ENCODE measurements at places on chromosomes 4 and X. TPM values are rescaled to one million over a fixed set of nuclear protein-coding genes. Genes with fewer than 3 reads are reported as not detected.

DNA sequence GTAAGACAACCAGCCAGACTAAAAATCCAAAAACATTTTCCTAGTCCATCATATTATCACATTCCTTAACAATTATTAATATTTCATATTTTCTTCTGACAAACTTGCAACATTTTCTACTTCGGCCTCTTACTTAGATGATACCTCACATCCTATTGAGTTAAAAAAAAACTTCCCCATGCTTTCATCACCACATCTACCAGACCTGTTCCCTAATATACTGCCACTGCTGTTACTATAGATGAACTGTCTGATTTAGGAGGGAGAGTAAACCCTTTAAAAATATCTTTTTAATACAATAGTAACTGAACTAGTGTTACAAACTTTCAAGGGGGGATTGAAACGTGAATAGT is 1.5 kb downstream of the FAM200B start:
- DNase-seq, result no peak

The XAGE1A gene
- polyA plus RNA-seq, result 8.3 TPM

GRCh38 chr4:158161551-158162354 is 11.1 kb downstream of the GASK1B start:
- DNase-seq, result peak; percentile 21

DNA sequence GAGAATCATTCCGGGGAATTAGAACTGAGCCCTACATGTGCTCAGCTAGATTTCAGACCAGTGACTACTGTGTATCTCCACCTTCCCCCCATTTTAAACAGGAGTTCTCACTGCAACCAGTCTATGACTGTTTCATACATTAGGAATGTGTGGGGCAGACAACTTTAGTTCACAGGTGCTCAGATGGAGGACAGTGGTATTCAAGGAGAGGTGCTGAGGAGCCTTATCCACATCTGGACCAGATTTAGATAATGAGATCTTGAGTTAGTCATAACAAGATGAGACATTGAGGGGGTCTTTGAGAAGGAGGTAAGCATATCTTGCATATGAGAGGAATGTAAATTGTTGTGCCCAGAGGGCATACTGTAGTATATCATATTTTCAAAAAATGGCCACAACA is 32.8 kb upstream of the RELL1 start:
- no peak for DNase-seq

DNA sequence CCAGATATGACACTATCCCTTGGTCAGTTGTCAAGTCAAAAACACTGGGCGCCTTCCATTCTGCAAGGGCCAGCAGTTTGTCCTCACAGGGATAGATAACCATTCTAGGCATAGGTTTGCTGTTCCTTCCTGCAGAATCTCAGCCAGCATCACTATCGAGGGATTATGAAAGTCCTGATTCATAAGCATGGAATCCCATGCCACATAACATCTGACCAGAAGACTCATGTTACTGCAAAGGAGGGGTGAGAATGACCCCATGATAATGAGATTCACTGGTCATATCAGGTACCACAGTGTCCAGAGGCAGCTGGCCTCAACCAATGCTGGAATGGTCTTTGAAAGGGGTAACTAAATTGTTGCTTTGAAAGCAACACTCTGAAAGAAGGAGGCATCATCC is 84.7 kb downstream of the OTC start:
- no peak for DNase-seq

DNA sequence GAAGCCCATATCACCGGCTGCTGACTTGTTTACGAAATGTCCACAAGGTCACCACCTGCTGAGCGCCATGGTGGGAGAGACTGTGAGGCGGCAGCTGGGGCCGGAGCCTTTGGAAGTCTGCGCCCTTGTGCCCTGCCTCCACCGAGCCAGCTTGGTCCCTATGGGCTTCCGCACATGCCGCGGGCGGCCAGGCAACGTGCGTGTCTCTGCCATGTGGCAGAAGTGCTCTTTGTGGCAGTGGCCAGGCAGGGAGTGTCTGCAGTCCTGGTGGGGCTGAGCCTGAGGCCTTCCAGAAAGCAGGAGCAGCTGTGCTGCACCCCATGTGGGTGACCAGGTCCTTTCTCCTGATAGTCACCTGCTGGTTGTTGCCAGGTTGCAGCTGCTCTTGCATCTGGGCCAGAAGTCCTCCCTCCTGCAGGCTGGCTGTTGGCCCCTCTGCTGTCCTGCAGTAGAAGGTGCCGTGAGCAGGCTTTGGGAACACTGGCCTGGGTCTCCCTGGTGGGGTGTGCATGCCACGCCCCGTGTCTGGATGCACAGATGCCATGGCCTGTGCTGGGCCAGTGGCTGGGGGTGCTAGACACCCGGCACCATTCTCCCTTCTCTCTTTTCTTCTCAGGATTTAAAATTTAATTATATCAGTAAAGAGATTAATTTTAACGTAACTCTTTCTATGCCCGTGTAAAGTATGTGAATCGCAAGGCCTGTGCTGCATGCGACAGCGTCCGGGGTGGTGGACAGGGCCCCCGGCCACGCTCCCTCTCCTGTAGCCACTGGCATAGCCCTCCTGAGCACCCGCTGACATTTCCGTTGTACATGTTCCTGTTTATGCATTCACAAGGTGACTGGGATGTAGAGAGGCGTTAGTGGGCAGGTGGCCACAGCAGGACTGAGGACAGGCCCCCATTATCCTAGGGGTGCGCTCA is 8.7 kb upstream of the MSANTD1 start:
- no peak for DNase-seq

DNA sequence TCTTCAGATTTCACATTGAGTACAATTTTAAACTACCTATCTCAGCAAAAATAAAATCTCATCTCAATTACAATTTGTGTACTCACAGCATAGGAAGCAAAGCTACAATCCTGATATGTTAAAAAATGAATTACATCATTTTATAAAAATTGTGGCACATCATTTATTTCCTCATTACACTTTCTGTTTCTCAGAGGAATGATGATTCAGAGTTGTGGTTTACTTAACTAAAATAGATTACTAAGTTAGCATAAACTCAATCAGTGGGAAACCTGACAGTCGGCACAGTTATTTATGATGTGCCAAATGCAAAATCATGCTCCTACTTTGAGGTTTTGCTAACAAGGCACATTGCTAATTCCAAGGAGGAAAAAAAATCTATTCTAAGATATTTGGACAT is 325.0 kb downstream of the FBXO8 start:
- DNase-seq, result no peak

DNA sequence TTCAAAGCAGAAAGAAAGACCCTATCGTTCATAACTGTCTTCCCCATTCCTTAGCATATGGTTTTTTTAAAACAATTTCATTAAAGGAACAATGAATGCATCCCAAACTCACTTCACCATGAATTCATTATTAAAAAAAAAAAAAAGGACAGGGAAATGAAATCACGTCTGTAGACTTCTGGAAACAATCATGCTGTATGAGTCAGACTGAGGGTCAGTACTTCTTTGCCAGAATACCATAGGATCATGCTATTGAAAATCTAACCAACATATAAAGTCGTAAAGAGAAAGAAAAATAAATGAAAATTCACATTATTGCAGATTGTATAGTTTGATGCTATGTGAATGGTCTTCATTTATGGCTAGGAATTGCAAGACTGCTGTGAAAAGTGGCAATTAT is 144.4 kb downstream of the PCDH18 start:
- no peak for DNase-seq

DNA sequence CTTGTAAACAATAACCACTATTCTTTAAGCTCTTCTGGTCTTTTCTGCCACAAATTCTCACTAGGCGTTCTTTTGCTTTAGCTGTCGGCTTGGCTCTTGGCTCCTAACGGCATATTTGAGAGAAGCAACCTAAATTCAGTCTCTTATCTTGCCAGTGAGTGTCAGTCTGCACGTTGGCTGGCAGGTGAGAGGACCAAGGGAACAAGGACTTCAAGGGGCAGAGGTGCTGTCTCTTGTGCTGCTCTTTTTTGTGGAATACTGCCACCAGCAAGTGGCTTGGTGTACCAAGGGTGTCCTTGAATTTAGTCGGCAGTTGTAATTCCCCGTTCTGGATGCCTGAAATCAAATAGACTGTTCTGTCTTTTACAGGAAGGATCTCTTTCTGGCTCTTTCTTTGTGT is 77.8 kb upstream of the SLC4A4 start:
- DNase-seq, result no peak

- no peak for DNase-seq
These were observed 7.1 kb downstream of the GPRIN3 start for GRCh38 chr4:89300499-89300898.

The EFHC2 gene
- polyA plus RNA-seq, result 0.48 TPM

- DNase-seq, result no peak
These were observed 290.1 kb downstream of the INPP4B start for GRCh38 chr4:142556048-142556447.

- no peak for DNase-seq
These were observed 21.5 kb downstream of the ANAPC10 start for GRCh38 chr4:145076469-145076855.

The SHROOM4 gene
- not detected for polyA plus RNA-seq

The SPARCL1 gene
- polyA plus RNA-seq, result not detected

- DNase-seq, result no peak
These were observed 898.3 kb downstream of the CCSER1 start for GRCh38 chr4:91025241-91026148.

DNA sequence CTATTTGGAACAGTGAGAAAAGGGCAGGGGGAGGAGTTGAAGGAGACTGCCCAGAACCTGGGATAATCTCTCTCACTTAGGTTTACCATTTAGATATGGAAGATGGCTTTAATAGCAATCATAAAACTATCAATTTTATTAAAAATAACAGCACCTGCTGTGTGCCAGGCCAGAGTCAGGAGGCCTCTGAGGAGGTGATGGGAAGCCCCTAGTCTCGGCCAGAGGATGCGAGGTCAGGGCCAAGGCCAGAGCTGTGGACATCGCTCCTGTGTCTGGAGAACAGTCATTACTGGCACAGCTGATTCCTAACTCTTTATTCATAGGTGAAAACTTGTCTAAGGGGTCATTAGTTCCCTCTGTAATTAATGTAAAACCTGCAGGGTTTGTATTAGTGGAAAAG is 4.2 kb upstream of the IQSEC2 start:
- no peak for DNase-seq

The PPP2R2C gene
- 29.4 TPM for polyA plus RNA-seq

The AKAP14 gene
- polyA plus RNA-seq, result not detected

DNA sequence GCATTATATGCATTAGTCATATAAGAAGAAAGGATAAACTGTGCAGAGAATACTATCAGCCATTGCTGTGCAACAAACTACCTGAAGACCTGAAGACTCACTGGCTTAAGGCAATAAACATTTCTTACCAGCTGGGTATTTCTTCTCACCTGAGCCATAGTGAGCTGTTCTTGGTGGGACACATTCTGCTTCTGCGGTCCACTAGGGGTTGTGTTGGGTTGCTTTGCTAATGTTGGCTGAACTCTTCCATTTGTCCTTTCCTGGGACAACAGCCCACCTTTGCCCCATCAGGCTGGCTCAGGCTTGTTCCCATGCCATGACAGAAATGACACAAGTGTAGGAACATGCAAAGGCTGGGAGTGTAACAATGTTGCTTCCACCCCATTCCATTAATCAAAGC is 388.6 kb downstream of the PCDH7 start:
- DNase-seq, result no peak

DNA sequence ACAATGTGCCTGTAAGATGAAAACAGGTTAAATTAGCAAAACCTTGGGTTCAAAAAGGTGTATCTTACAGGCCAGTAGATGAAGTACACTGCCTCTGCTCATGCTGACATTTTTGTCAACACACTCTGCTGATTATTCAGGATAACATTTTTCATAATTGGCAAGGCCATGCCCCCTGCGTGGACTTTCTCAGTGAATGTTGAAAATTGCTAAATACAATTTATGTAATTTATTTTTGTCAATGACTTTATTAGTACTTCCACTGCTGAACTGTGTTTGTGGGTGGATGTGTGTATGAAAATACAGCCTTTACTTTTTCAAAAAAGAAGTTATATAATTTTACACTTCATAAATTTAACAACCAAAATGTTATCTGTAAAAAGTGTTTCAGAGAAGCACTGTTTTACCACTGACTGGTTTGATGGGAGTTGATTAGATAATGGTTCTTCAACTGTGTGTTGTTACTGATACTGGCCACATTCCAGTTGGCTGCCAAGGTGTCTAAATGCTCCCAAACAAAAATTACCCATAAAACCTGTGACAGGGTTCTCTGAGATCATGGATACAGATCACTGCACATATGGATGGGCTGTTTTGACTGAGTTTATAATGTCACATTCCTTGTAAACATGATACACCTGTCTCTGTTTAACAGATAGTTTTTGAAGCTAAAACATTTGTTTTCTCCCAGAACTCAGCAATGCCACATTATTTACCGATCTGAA is 151.9 kb upstream of the SLC7A11 start:
- DNase-seq, result no peak

DNA sequence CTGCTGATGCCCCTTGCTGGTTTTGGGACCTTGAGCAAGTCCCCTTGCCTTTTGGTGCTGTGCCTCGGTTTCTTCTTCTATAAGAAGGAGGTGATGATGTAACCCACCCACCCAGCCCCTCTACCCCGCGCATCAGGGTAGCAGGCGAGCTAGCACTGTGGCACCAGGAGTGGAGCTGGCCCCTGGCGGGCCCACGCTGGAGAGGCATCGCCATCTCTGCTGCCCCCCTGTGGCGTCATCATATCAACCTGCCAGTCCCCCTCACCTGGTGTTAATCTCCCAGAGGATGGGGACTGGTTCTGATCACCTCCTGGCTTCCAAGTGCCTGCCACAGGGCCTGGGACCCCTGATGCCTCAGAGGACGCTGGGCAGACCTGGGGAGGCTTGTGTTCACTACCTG is 6.3 kb upstream of the SORCS2 start:
- peak; percentile 49 for DNase-seq

DNA sequence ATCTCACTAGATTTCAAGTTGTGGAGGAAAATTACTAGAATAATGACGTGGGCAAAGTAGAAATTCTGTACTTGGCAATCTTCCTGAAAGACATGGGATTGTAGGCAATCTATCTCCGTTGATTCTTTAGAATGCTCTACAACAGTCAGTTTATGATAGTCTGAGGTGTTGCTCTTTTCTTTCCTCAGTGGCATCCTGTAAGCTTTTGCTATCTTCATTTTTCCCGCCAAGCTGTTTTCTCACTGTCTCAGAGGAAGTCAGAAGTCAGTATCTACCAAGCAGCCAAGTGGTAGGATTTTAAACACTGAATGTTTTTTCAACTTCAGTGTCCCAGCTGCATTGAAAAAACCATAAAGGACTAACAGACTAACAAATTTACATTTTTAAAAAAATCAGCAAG is 23.7 kb downstream of the PCDH7 start:
- DNase-seq, result no peak

The SLC9A7 gene
- 11.4 TPM for polyA plus RNA-seq

The ACTRT1 gene
- not detected for polyA plus RNA-seq

- peak; percentile 97 for DNase-seq
These were observed 43.2 kb upstream of the RBM47 start for GRCh38 chr4:40672528-40673522.
